ENCODE measurements at places on chromosomes 3 and 15.

- DNase-seq, result no peak
Measured at GRCh38 chr3:169662843-169663160, 710 bp downstream of the MECOM start.

DNA sequence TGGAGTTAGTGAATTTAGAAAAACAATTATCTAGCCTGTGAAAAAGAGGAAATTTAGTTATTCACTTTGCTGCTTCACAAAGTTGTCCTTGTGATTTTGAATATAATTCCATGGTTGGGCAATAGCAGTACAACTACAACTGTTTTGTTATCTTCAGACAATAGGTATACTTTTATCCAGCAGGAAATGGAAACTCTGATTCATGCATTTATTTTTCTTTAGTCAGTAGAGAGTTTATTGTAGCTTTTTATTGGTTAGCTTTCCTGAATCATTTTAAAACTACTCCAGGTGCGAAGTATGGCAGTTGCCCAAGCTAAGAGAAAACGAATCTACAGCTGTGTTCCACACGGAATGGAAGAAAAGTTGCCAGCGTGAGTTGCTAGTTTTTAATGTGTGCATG lies 80.3 kb downstream of the TM4SF4 start:
- no peak for DNase-seq

DNA sequence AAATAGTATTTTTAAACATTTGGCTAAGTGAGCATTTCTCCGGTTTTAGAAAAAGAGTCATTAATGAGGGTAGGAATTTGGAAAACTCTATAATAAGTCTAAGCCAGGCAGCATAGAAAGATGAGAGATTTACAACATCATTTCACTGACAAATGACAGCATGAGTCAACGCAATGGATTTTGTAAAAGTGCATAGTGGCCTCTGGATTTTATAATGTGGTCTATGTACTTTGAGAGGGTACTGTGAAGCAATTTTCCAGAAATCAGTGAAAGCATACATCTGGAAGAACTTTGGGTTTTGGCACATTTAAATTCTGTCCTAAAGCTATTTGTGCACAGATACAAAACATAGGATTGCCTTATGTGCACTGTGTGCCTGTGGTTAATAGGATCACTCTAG lies 130.8 kb upstream of the CCNL1 start:
- DNase-seq, result no peak

GRCh38 chr15:66276546-66276945 lies 16.8 kb upstream of the DIS3L start:
- DNase-seq, result no peak

DNA sequence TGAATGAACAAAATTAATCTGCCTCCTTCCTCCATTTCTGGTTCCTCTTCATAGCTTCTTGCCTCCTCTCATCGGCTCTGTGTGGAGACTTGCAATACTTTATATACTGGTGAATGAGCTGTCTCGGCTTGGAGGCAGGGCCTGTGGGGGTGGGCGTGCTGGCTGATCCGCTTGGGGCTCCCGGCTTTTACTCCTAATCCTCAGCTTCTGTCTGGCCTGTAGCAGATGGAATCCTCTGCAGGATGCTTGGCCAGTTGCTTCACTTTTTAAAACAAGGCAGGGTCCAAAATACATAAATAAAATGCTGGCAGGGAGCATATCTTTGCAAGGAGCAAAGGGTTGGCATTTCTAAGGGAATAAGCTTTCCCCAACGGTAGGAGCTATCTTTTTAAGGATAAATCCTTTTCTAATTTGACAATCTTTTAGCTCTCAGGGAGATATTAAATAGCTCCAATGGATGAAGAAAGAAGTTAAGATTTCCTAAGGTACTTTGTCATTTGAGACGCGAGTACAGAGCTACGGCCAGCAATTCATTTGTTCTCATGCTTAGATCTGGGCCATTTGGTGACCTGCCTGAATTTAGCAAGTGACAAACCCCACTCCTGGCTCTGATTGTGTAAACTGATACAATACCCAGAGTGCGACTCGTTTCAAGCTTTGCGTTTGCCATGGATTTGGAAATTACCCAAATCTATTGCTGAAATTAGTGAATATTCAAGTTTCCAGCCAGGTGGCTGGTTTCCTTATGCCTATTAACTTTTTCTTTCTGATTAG lies 18.9 kb downstream of the SV2B start:
- DNase-seq, result no peak

GRCh38 chr3:128062033-128062745 lies 10.0 kb downstream of the SEC61A1 start:
- DNase-seq, result no peak

DNA sequence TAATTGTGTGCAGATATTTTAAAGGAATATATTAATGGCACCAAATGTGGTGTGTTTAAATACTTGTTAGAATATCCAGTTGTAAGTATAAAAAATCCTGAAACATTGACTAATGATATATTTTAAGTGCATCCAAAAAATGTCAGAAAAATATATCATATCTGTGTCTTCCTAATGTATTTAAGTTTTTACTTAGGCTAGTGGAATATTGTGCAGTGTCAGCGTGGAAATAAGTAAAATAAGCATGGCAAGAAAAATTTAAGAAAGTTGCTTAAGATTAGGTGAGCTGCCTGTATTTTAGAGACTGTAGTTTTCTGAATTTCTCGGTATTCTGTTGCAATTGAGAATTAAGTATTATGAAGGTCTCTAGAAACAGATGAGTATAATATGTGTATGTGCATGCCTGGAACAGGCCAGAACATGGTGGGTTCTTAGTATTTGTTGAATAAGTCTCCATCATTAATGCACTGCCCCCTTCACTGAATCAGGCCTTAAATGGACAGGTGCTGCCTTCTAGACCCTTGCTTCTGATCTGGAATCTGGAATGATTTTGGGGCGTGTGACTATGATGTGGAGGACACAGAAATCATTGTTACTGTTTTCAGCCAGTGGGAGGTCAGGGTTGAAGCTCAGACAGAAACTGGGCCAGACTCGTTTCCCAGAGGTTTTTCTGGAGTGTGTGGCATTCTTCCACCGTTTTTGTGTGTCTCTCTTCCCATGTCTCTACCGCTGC lies 86.1 kb downstream of the TRAK1 start:
- DNase-seq, result no peak

Data from activated T-cell treated with anti-CD3 and anti-CD28 coated beads for 24 hours (primary cell).